ENCODE measurements at places on chromosomes 2 and 18. TPM values are rescaled to one million over a fixed set of nuclear protein-coding genes. Genes with fewer than 3 reads are reported as not detected.

The PMS1 gene
- total RNA-seq: 12.7 TPM

The CYP27C1 gene
- 0.08 TPM for total RNA-seq

The ONECUT2 gene
- 1.3 TPM for total RNA-seq

The GBX2 gene
- total RNA-seq: 1.1 TPM

The SERPINB4 gene
- not detected for total RNA-seq

The IL37 gene
- total RNA-seq: not detected
